ENCODE measurements at places on chromosomes 11 and 22. TPM values are rescaled to one million over a fixed set of nuclear protein-coding genes. Genes with fewer than 3 reads are reported as not detected.

DNA sequence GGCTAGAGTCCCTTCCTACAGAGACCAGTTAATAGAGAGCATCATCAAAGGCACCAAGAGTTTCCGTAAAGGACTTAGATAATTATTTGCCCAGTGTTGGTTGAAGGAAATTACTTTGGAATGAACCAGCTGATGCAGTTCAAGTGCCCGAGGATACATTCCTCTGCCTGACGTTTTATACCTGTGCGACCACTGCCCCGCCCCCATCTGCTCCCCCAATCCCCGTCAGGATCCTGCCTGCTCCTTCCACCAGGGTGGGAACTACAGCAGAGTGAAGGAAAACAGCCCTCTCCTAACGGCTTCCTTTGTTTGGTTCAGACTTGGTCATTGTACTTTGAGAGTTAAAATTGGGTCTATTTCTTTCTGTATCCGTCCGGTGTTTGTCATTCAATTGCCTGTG, 761.5 kb downstream of the NTM start:
- no peaks in the 10 kb centered on the region for H3K36me3 ChIP-seq
- no peaks in the 10 kb centered on the region for H3K27me3 ChIP-seq
- H3K27ac ChIP-seq = no peak overlapping the region

DNA sequence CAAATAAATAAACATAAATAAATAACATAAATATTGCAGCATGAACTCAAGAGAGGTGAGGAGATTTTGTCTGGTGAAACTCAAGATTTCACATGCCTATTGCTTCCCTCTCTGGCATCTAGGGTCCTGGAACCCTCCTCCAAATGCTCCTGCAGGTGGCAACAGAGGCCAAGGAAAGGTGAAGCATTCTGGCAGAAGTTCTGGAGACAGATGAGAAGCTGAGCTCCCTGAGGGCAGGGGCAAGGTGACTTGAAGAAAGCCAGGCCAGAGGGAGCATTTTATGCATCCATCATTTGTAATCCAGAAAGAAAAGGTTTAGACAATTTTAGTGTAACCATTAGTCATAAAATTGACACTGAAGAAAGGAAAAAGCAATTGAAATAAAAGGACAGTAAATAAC, 64.9 kb downstream of the ENDOD1 start:
- no peak overlapping the region for H3K4me3 ChIP-seq
- no peaks in the 10 kb centered on the region for H3K36me3 ChIP-seq
- DNase-seq = peak; percentile 66
- no peak overlapping the region for H3K27ac ChIP-seq
- H3K4me1 ChIP-seq = peaks cover 6% of the 10 kb centered on the region

- peaks cover 36% of the 10 kb centered on the region for H3K27me3 ChIP-seq
- DNase-seq = no peak
- no peak overlapping the region for H3K27ac ChIP-seq
- H3K4me3 ChIP-seq = peak overlapping the region; percentile 77
- peaks cover 26% of the 10 kb centered on the region for H3K4me1 ChIP-seq
- H3K36me3 ChIP-seq = peaks cover 5% of the 10 kb centered on the region
Measured at GRCh38 chr11:31817054-31817620, 6.0 kb upstream of the PAX6 start.

The SELENOM gene
- 40.9 TPM for total RNA-seq

The BATF2 gene
- total RNA-seq = not detected
